ENCODE measurements at places on chromosomes 2 and 18. TPM values are rescaled to one million over a fixed set of nuclear protein-coding genes. Genes with fewer than 3 reads are reported as not detected.

- DNase-seq: no peak
These were observed 323.2 kb downstream of the CYP26B1 start for GRCh38 chr2:71824436-71824835.

DNA sequence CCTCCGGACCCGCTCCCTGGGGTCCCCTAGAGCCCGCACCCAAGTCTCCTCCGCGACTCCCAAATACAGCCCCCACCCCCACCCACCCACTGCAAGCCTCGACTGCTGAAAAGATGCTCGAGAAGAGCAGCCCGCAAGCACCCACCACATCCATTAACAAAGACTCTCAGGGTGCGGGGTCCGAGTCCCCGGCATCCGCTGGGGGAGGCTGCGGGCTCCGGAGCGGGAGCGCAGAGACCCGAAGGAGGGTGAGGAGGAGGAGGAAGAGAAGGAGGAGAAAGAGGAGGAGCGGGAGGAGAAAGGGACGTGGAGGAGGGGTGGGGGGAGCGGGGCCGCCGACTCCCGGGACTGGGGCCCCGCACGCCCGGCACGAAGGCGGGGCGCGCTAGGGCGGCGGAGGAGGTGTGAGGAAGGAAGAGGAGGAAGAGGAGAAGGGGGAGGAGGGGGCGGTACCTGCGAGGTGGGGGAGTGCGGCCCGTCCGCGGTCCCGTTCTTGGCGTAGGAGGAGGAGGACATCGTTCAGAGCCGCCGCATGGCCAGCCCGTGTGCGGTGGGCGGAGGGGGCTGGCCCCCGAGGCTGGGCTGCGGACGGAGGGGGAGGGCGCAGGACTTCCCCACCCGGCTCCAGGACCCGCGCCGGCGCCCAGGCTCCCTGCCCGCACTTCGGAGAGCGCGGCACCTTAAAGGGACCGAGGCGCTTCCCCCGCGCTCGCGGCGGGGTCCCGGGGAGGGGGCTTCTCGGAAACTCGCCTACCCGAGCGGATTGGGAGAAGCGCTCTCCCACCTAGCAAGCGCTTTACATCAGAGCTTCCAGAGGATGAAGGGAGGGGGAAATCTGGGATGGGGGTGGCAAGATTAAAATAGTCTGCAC is at the start of gene CACNB4:
CACNB4 (minus strand) TSS at position 549 of the 871 bp plus-strand sequence.
- DNase-seq: no peak

- DNase-seq: peak; percentile 39
These were observed 1.0 kb downstream of the MARS2 start for GRCh38 chr2:197705912-197706838.

COLEC12 gene
- total RNA-seq: not detected

- no peak for DNase-seq
These were observed 991.4 kb upstream of the CELF4 start for GRCh38 chr18:38557006-38557405.

GRCh38 chr18:34697891-34698290 is 12.2 kb upstream of the DTNA start:
- no peak for DNase-seq

DNA sequence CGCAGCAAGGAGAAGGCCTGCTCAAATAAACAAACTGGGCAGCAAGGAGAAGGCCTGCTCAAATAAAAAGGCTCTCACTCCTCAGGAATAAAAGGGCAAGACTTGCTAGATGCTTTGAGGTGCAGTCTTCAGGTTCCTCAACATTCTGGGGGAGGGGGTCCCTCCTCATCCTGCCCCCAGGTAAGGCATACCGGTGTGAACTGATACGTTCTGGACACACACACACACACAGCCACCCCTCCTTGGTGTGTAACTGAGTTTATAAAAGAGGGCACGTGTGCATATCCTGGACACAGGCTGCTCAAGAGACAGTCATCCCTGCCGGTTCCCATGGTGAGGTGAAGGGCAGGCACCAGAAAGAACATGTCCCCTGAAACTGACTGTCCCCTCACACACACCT is 4.5 kb downstream of the TEX261 start:
- no peak for DNase-seq

WDPCP gene
- 5.5 TPM for total RNA-seq

DNA sequence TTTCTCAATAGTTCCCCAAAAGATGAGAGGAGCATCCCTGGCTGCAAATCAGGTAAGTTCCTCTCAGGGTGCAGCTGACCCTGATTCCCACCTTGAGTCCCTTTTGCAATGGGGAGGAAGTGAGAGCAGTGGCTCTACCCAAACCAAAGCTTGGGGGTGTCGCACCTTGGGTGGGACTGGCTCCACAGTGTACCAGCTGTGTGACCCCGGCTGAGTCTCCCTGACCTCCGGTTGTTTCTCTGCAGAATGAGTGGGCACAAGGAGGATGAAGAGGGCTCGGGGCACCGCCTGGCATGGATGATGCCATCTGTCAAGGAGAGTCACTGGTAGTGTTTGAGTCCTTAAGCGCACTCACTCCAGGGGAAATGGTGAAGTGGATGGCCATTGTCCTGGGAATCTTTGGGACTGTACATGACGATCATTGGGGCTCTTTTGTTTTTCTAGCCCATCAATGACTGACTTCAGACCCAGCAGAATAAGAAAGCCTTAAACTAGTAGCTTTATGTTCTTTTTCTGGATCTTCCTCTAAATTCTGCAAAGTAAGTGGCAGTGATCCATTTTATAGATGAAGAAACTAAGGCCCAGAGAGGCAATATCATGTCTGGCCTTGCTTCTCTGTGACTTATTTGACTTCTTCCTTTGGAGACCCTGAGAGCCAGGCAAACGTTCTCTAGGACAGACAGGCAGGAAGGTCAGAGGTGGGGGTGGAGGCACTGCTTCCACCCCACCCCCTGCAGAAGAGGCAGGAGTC is 106.3 kb upstream of the ST3GAL5 start:
- no peak for DNase-seq

DNA sequence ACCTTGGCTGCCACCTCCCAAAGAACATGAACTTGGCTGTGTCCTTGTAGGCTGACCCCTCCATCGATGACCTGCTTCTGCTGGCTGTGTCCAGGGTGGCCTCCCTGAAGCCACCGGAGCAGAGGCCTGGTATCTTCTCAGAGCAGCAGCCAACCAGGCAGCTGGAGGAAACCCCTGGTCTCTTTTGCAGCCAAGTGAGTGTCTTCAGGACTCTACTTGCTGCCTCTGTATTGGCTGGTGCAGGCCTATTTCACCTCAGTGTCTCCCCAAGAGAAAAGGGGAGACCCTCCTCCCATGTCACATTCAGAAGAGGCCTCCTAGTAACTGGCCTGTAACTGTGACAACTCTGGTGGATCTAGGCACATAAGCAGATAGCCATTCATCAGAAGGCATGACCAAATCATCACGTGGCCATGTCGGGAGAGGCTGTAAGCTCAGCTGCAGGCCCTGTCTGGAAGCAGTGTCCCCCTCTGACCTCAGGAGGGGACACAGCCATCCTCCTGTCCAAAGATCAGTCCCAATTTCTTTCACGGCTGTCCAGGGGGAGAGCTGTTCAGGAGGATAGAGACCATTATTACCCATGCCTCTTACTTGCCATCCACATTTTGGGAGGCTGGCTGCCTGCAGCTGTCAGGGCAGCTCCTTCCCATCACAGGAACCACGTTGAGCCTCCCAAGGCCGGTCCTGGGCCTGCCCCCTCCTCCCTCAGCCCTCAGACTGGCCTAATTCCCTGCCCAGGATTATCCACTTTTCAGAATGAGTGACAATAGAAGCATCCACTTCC is 20.9 kb upstream of the ROCK2 start:
- no peak for DNase-seq

- DNase-seq: no peak
These were observed 6.6 kb downstream of the ERFE start for GRCh38 chr2:238165288-238165921.

Measured in activated T-helper 2 cell treated with anti-CD3 and anti-CD28 coated beads, Interferon-gamma antibody, Interleukin-2, Interleukin-4, amounts not matched to agents 10 μg/mL and 5 μg/mL and 100 μg/mL, durations not matched to agents 14 hours and 24 hours and 36 hours (primary cell).